H54 (cell line): ENCODE measurements at places on chromosomes 3 and 15.

GRCh38 chr3:116863822-116864589 is 154.4 kb downstream of the TUSC7 start:
- DNase-seq: no peak

- peak; percentile 5 for DNase-seq
Measured at GRCh38 chr3:67610458-67610857, 44.0 kb downstream of the SUCLG2 start.

DNA sequence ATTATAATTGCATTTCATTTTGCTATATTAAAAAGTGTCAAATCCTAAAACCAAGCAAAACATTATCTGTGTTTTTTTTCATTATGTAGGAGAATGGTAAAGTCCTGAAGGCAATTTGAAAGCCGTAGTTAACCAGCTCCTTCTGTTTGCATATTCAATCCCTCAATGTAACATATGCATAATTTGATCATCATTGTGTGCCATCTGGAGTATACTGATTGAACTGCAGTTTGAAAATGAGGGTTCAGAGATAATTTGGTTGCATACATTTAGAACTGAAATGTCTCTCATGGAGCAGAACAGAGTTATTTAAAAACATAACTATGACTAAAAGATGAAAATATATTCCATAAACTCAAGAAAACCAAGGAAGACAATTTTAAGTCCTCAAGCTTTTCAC is 518.6 kb downstream of the GBE1 start:
- DNase-seq: no peak

DNA sequence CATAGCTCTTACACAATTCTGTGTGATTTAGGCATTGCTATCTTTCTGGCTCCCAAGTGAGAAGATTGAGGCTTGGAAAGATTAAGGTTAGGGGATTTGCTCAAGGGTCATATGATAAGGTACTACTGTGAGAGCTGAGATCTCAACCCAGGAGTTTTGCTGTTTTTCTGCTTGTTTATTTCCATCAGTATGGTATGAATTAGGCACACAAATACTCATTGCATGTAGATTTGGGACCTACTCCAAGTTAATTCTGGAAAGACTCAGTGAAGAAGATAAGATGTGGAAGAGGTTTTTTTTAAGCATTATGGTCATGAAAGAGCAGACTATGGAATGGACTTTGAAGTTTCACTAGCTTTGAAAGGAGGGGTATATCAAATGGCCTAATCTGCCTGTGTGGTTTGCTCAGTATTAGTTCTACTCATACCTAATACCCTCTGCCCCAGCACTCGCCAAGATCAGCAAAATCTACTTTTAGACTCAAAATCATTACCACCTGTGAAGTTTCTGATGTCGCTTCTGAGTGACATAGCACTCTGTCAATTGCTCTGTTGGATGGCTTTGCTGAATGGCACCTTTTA is 12.5 kb downstream of the MBNL1 start:
- DNase-seq: no peak

- DNase-seq: no peak
Measured at GRCh38 chr15:74767167-74768098, 14.4 kb upstream of the CSK start.

DNA sequence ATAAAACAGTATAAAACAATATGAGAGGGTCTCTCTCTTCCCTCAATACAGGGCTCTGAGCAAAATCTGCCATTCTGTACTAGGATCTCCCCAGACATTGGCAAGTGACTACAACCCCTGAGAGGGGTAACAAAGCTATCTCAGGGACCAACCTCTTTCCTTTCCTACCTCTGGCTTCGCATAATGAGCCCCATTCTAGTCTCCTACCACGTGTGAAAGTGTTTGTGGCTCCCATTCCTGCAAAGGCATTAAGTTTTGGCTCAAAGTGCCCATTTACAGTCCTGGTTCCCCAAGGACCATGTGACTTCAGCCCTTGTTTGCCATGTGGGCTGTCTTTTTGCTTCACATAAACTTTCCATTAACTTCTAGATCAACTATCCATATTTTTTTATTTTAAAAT is 46.4 kb downstream of the SCN11A start:
- no peak for DNase-seq

- DNase-seq: no peak
Measured at GRCh38 chr3:132872711-132873110, 150.5 kb upstream of the NPHP3 start.
